NCI-H187 treated with DMSO at 0.1 percent for 48 hours (cell line): ENCODE measurements at places on chromosomes 5 and 9.
A peak's percentile ranks its signal among the peaks of the same experiment; 100 is the strongest.

DNA sequence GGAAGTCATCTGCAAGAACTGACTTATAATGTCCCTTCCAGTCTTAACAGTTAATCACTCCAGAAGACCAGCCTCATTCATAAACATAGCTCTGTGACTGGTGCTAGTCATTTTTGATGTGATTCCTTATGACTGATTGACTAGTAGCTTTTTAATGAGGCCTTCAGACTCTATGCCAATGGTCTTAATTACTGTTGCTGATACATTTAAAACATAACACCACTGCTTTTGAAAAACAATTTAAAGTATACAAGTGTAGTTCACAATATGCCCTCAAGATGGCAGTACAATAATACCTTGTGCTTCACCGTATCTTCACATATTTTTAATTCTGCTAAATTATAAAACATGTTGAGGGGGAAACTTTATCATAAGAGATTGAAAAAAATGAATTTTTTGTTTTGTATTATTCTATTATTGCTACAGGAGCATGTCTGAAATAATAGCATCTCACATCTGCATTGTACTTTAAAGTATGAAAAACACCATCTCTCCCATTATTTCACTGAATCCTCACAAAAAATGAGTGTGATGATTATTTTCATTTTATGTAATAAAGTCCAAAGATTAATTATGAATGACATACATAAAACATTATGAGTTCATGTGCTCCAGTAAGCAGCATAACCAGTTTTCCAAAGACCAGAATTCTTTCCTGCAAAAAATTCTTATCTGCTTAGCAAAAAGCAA is 55.2 kb upstream of the SHISAL2B start:
- no peak for DNase-seq

DNA sequence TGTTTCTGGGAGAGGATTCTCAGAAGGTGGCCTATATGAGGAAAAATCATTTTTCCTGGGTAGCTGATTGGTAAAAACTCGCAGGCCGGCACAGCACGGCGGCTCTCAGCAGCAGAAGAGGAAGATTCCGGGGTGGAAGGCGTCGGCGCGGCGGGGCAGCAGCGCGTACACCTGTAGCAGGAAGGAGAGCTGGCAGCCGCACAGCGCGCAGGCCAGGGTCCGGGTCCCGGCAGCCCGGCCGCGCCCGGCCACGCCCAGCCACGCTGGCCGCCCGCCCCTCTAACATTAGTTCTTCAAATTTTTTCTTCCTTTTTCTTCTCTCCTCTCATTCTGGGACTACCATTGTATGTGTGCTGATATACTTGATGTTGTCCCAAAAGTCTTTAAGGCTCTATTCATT is 24.8 kb upstream of the ZNF618 start:
- DNase-seq, result no peak

- DNase-seq, result no peak
Observed at GRCh38 chr5:44389823-44390143, 563 bp upstream of the FGF10 start.

GRCh38 chr9:81375187-81376100 is 313.9 kb downstream of the TLE1 start:
- no peak for DNase-seq

DNA sequence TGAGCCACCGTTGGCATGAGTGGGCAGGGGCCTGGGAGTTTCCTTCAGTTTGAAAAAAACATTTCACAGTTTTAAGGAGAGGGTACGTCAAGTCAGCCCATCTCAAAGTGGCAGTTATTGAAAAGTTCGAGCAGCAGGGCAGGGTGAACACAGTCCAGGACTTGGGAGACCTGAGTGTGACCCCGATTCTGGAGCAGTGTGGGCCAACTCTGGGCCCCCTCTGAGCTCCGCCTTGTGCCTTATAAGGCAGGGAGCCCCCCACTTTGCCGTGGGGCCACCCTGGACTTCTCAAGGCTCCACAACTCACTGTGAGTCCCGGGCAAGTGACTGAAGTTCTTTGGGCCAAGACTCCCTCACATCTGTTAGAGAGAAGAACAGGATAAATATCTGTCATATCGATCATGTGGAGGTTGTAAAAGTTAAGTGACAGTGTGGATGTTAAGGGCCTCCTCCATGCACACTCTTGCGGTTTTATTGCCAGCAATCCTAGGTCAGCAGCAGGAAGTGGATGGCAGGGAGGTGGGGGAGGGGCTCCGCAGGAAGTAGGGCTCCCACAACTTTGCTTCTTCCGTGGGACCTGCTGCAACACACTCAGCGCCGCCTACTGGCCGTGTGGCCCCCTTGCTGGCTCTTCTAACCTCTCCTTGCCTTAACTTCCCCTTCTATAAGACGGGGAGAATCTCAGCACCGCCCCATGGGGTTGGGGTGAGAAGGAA is 38.4 kb downstream of the HRH2 start:
- DNase-seq, result peak; percentile 58

GRCh38 chr9:110622368-110622767 is 42.8 kb upstream of the SVEP1 start:
- DNase-seq, result no peak

- DNase-seq, result no peak
Observed at GRCh38 chr5:139090581-139090980, 107.6 kb downstream of the SIL1 start.

DNA sequence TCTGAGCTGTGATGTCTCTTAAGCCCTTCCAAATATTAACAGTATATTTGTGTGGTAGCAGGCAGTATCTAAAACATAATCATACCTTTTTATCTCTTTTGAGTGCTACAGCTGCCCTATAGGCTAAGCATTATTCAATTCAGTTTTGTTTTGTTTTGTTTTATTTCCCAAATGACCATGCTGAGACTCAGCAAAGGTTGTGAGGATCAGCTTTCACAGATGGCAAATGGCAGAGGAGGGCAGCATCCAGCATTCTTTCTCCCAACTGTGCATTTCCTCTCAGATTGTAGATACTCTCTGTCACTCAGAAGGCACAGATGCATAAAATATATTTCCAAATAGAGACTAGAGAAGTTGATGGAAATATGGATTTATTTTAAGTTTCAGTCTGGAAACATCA is 90.7 kb downstream of the DAPK1 start:
- no peak for DNase-seq

DNA sequence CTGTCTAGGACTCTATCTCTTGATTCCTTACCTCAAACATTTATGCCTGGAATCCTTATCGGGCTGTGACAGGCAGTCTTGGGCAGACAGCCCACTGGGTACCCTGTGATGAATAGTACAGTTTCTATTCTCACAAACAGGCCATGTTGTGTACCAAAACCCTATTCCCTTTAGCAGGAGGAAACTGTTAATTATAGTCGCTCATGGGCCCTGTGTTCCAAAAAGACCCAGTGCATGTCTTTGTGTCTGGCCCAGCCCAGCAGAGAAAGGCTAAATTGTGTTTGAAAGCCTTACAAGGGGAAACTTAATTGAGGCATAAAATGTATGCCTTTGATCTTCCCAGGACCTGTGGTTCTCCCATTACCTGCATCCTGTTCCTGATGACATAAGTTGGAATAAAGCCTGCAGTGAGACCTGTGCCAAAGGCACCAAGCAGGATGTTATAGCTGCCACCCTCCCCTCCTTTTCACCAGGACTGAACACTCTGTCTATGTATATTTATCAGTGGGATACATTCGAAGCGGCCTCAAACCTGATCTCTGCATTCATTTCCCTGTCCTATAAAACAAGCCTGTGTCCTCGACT is 43.3 kb downstream of the TLR4 start:
- no peak for DNase-seq

DNA sequence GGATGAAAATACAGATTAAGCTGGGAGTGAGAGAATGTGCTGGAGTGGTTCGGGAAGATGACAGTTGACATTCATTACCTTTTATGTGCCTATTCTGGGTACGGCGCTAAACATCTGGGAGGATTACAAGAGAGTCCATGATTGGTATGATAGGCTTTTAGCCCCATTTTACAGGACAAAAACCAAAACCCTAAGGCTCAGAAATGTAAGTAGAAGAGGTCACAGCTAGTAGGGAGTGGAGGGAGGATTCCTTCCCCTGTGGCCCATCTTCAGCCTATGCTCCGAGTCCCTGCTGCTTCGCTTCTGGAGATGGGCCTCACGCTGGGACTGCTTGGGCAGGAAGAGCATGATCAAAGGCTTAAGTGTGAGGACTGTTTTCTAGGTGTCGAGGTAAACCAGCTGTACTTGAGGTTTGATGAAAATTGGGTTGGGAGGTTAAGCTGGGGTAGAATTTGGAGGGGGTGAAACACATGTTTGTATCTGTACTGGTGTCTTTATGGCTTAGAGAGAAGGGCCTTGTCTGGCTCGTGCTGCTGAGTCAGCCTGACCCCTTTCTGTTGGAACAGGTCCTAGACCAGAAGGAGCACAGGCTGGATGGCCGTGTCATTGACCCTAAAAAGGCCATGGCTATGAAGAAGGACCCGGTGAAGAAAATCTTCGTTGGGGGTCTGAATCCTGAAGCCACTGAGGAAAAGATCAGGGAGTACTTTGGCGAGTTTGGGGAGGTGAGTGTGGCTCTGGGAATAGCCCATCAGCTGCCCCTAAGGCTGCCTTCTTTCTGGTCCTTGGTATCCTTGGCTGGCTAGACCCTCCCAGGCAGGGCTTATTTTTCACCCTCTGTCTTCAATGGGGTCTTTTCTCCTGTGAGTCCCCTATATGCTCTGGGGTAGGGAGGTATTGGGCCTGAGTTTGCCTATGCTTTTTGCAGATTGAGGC is 2.1 kb downstream of the HNRNPAB start:
- no peak for DNase-seq

GRCh38 chr9:136713550-136713949 is 1.2 kb downstream of the DIPK1B start:
- no peak for DNase-seq

DNA sequence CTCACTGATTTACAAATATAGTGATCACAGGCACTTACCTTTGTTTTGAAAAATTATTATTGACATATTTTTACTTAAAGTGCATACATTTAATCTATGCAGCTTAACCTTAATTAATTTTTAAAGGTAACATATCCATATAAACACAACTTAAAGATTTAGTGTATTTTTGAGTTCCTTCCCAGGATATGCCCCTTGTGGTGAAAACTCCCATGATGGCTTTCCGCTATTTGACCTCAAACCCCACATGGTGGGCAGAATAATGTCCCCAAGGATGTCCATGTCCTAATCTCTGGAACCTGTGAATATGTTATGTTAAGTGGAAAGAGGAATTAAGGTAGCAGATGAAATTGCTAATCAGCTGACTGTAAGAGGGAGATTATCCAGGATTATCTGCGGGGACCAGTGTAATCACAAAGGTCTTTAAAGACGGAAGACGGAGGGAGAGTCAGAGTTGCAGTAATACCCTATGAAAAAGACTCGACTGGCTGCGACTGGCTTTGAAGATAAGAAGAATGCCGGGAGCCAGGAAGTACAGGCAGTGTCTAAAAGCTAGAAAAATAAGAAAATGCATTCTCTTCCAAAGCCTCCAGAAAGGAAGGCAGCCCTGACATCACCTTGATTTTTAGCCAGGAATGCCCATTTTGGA is 193.9 kb downstream of the ICE1 start:
- no peak for DNase-seq

DNA sequence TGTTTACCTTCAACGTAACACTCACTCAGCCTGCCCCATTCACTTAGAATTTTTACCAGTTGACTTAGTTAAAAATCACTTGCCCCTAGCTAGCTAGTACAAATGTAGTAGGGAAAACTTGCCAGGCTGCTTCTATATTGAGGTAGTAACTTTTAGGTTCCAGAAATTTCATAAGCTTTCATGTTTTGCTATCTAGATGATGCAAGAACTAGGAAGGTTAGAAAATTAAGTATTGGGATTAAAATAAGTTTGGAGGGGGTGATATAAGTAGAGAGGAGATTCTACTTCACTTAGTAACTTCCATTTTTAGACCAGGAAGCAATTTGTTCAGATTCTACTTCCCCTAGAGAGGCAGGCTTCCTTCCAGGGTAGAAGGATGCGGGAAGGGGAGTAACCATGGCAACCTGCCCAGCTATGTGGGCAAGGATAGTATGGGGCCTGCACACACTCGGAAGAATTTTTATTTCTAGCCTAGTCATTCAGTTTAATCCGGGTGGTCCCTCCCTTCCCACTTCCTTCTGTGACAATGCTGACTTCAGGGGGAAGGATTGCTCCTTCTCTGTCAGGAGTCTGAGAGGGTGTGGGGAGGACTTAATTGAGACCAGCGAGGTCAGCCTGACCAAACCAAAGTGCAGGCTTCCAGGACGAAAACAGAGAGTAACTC is 4.2 kb downstream of the DAB2 start:
- DNase-seq, result no peak

DNA sequence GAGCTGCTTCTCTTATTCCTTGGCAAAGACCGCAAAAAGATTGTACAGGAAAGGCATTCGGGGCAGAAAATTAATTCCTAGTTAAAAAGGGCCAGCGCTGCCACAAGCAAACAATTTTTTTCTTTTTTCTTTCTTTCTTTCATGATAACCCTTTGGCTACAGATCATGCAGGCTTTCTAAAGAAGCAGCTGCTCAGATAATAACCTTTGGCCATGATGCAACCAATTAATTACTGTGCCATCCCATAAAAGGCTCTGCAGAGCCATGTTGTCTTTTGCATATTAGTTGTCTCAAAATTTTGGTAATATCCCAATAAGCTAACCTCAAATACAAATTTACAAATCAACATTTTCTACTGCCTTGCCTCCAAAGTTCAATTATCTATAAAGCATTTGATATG is 758.4 kb upstream of the SEMA6A start:
- no peak for DNase-seq

DNA sequence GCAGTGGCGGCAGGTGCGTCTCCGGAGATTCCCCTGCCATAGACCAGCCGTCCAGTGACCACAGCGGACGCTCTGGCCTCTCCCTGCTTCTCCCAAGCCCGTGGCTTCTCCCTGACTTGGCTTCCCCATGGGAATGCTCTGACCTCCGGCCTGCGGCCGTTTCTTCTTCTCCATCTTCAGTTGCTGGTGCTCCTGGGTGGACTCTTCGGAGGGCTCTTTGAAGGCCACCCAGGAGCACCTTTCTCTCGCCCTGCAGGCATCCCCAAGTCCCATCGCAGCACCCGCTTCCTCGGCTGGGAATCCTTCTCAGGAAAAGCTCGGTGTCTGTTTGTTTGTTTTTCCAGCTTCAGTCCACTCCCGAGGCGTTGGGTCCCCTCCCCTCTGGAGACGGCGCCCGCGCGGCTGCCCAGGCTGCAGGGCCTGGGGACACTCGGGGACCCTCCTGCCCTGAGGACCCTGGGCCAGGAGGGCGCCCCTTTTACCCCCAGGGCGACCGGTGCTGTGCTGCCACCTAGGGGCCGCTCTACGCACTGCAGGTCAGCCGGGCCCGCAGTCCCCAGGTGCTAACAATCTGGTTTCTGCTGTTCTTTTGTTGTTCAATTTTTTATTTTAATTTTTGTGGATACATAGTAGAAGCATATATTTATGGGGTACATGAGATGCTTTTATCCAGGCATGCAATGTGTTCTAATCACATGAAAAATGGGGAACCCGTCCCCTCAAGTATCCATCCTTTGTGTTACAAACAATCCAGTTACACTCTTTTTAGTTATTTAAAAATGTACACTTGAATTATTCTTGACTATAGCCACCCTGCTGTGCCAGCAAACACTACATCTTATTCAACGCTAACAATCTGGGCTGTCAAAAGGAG is 197.9 kb upstream of the ADAMTS16 start:
- DNase-seq, result no peak

- DNase-seq, result no peak
Observed at GRCh38 chr9:127177231-127177630, 54.8 kb upstream of the ANGPTL2 start.
